SJCRH30 (cell line): ENCODE measurements at places on chromosomes 13 and 19. TPM values are rescaled to one million over a fixed set of nuclear protein-coding genes. Genes with fewer than 3 reads are reported as not detected.

GRCh38 chr19:35501684-35502083 lies 11.4 kb upstream of the KRTDAP start:
- H3K36me3 ChIP-seq, result no peaks in the 10 kb centered on the region
- no peak overlapping the region for H3K4me3 ChIP-seq
- DNase-seq, result no peak
- no peaks in the 10 kb centered on the region for H3K4me1 ChIP-seq

DNA sequence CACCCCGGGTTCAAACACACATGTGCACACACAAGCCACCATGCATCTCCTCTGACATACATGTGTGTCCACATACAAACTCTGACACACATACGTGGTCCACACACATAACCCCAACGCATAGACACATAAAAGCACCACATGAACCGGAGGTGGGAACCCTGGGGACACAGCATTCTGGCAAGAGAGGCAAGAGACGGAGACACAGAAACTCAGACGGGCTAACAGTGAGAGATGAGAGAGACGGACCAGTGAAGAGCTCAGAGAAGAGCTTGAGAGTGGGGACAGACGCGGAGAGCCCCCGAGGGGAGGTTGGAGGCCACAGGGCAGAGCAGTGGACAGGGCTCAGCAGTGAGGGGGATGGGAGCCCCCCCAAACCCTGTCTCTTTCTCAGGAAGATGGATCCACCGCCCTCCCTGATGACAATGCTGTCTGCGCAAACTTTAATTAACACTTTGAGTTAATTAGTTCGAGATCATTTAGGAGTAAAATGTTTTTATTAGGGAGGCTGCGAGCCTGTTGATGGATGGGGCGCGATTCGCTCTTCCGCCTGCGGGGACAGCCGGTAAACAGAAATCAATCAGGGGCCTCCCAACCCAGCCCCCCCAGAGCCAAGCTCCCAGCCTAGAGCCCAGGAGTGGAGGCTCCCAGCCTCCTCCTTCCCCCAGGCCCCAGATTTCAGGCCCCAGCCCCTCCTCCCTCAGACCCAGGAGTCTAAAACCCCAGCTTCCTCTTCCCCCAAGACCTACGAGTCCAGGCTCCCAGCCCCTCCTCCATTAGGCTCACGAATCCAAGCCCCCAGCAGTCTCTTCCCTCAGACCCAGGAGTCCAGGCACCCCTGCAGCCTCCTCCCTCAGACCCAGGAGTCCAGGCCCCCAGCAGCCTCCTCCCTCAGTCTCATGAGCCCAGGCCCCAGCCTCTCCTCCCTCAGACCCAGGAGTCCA lies 9.5 kb upstream of the ERFL start:
- no peaks in the 10 kb centered on the region for H3K36me3 ChIP-seq
- H3K27me3 ChIP-seq, result peaks cover 49% of the 10 kb centered on the region; the same call in 1 of the 2 replicates
- no peak overlapping the region for H3K4me3 ChIP-seq
- H3K4me1 ChIP-seq, result peaks cover 6% of the 10 kb centered on the region
- H3K27ac ChIP-seq, result no peak overlapping the region

DNA sequence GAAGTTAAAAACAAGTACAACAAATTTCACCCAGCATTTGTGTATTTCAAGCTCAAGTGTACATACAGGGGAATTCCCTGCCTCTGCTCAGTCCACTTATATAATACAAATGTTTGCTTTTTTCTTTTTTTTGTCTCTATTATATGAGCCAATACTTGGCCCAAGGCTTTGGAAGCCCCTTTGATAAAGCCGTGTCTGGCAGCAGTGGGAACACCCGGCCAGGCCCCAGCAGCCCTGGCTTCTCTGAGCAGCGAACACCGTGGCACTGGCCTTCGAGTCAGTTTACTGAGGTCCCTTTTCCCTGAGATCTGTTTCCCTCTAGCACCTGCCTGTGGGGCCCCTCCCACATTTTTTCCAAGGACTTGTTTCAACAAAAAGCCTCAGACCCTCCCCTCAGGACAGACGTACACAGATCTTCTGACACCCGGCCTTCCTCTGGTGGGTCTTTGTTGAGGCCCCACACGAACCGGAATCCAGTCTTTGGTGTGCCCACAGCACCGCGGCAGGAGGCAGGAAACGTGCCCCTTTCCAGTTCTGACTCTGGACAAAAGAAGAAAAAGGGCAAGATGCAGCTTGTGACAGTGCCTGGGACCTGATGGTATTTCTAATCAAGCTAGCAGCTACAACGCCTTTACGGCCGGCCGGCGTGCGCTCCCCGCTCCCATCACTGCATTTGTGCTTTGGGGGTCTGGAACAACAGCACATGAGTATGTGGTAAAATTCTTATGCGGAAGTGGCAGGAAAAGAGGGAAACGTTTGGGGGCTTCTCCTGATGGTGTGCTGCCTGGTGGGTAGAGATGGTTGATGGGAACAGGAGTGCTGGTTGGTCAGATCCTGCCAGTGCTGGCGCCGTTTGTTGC lies 13.8 kb downstream of the SIPA1L3 start:
- DNase-seq, result no peak
- H3K36me3 ChIP-seq, result peaks cover 24% of the 10 kb centered on the region
- no peak overlapping the region for H3K4me3 ChIP-seq

- peaks cover 65% of the 10 kb centered on the region for H3K36me3 ChIP-seq
- peaks cover 22% of the 10 kb centered on the region for H3K4me1 ChIP-seq
- DNase-seq, result peak; percentile 70
- peak overlapping the region; percentile 40 for H3K27ac ChIP-seq
- no peaks in the 10 kb centered on the region for H3K27me3 ChIP-seq
These were observed 35.7 kb downstream of the DZIP1 start for GRCh38 chr13:95608640-95609323.

- no peaks in the 10 kb centered on the region for H3K36me3 ChIP-seq
- no peaks in the 10 kb centered on the region for H3K4me1 ChIP-seq
- H3K27ac ChIP-seq, result no peak overlapping the region
- H3K4me3 ChIP-seq, result no peak overlapping the region
These were observed 11.9 kb downstream of the UNC13A start for GRCh38 chr19:17676295-17676694.

- no peaks in the 10 kb centered on the region for H3K27me3 ChIP-seq
- H3K4me3 ChIP-seq, result no peak overlapping the region
- H3K27ac ChIP-seq, result no peak overlapping the region
- H3K4me1 ChIP-seq, result no peaks in the 10 kb centered on the region
These were observed 54.7 kb upstream of the HTR2A start for GRCh38 chr13:46951516-46951915.

DNA sequence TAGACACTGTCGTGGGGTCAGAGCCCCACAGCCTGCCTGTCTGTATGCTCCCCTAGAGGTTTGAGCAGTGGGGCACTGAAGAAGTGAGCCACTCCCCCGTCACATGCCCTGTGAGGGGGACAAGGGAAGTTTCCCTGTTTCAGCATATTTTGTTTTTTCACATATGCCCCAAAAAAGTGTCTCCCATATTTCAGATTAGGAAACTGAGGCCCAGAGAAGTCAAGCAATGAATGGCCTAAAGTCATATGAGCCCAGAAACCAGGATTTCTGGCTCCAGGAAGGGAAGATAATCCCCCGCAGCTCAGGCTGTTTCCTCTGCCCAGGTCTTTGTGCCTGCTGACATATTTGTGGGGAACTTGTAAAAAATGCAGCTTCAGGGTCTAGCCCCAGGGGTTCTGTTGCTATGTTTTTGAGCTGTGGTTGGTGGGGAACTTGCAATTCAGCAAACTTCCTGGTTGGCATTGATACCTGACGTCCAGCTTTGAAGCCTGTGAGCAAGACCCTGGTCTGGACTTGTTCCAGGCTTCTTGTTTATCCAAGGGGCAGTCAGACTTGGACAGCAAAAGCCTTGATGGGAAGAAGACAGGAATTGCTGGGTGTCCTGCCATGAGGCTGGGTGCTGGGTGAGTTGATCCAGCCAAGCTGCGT lies 9.5 kb downstream of the RASL11A start:
- H3K36me3 ChIP-seq, result no peaks in the 10 kb centered on the region
- H3K27me3 ChIP-seq, result no peaks in the 10 kb centered on the region; the same call in 1 of the 2 replicates
- no peak overlapping the region for H3K27ac ChIP-seq

DNA sequence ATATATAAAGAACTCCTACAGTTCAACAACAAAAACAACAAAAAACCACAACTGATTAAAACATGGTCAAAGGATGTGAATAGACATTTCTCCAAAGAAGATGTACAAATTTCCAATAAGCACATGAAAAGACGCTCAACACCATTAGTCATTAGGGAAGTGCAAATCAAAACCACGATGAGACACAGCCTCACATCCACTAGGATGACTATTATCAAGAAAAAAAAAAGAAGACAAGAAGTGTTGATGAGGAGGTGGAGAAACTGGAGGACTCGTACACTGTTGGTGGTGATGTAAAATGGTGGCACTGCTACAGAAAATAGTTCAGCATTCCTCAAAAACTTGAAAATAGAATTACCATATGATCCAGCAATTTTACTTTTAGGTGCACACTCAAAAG lies 61.0 kb upstream of the SOX1 start:
- no peak overlapping the region for H3K4me3 ChIP-seq
- H3K4me1 ChIP-seq, result no peaks in the 10 kb centered on the region
- no peaks in the 10 kb centered on the region for H3K36me3 ChIP-seq

- H3K4me1 ChIP-seq, result no peaks in the 10 kb centered on the region
- H3K27me3 ChIP-seq, result no peaks in the 10 kb centered on the region
- no peak for DNase-seq
- no peak overlapping the region for H3K27ac ChIP-seq
- H3K4me3 ChIP-seq, result no peak overlapping the region
These were observed 16.0 kb downstream of the TMEM272 start for GRCh38 chr13:51828730-51829567.

- no peaks in the 10 kb centered on the region for H3K4me1 ChIP-seq
- H3K27me3 ChIP-seq, result peaks cover 22% of the 10 kb centered on the region
- no peak for DNase-seq
- H3K27ac ChIP-seq, result no peak overlapping the region
- H3K4me3 ChIP-seq, result no peak overlapping the region
- H3K36me3 ChIP-seq, result no peaks in the 10 kb centered on the region
These were observed 1.9 kb downstream of the IFNL1 start for GRCh38 chr19:39297931-39298634.

- no peaks in the 10 kb centered on the region for H3K36me3 ChIP-seq
- H3K4me3 ChIP-seq, result no peak overlapping the region
- H3K27ac ChIP-seq, result no peak overlapping the region
These were observed 43.5 kb downstream of the NEK5 start for GRCh38 chr13:52085421-52085820.

- peaks cover 3% of the 10 kb centered on the region; the same call in 1 of the 2 replicates for H3K4me1 ChIP-seq
- H3K4me3 ChIP-seq, result no peak overlapping the region
- H3K27ac ChIP-seq, result no peak overlapping the region
- H3K27me3 ChIP-seq, result peaks cover 29% of the 10 kb centered on the region
- H3K36me3 ChIP-seq, result no peaks in the 10 kb centered on the region
These were observed 40.1 kb downstream of the EFNA2 start for GRCh38 chr19:1325568-1326294.

- no peaks in the 10 kb centered on the region for H3K4me1 ChIP-seq
- no peaks in the 10 kb centered on the region for H3K36me3 ChIP-seq
- no peak overlapping the region for H3K4me3 ChIP-seq
These were observed 14.6 kb downstream of the GNA11 start for GRCh38 chr19:3108775-3109174.

GRCh38 chr19:5985098-5985783 lies 7.3 kb upstream of the RANBP3 start:
- no peaks in the 10 kb centered on the region; the same call in 1 of the 2 replicates for H3K4me1 ChIP-seq
- H3K27ac ChIP-seq, result no peak overlapping the region
- H3K36me3 ChIP-seq, result no peaks in the 10 kb centered on the region
- H3K4me3 ChIP-seq, result no peak overlapping the region

GRCh38 chr13:36382030-36382429 lies 35.8 kb upstream of the SPART start:
- H3K27ac ChIP-seq, result no peak overlapping the region

GRCh38 chr19:48627865-48628314 lies 8.6 kb downstream of the SPHK2 start:
- H3K36me3 ChIP-seq, result peaks cover 6% of the 10 kb centered on the region; the same call in 1 of the 2 replicates
- H3K27me3 ChIP-seq, result no peaks in the 10 kb centered on the region
- H3K4me3 ChIP-seq, result no peak overlapping the region
- H3K27ac ChIP-seq, result no peak overlapping the region
- DNase-seq, result no peak

- H3K4me1 ChIP-seq, result no peaks in the 10 kb centered on the region
- H3K27me3 ChIP-seq, result no peaks in the 10 kb centered on the region
- DNase-seq, result no peak
- no peaks in the 10 kb centered on the region for H3K36me3 ChIP-seq
- H3K27ac ChIP-seq, result no peak overlapping the region
- H3K4me3 ChIP-seq, result no peak overlapping the region
These were observed 39.7 kb upstream of the IGSF23 start for GRCh38 chr19:44573627-44574026.

DNA sequence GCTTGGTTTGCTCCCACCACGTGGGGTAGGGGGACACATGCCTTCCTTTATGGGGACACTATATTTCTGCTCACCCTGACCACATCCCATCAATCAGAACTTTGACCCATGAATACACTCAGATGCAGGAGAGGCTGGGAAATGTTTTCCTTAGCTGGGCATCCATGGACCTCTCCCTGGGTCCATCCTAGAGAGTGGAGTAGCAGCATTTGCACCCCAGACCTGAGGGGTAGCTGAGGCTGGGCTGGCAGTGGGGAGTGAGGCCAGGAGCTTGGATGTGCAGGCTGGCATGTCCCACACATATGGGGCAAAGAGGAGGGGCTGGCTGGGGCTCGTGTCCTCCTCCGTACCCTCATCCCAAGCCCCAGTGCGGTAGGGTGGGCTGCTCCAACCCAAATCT lies 152.8 kb downstream of the TM9SF2 start:
- H3K4me1 ChIP-seq, result no peaks in the 10 kb centered on the region
- H3K4me3 ChIP-seq, result no peak overlapping the region
- H3K27ac ChIP-seq, result no peak overlapping the region
- DNase-seq, result no peak

- peaks cover 20% of the 10 kb centered on the region for H3K4me1 ChIP-seq
- peak; percentile 78 for DNase-seq
- H3K27me3 ChIP-seq, result no peaks in the 10 kb centered on the region
- H3K4me3 ChIP-seq, result peak overlapping the region; percentile 17
- H3K27ac ChIP-seq, result peak overlapping the region; percentile 46; the same call in 1 of the 2 replicates
These were observed 394.3 kb downstream of the FOXO1 start for GRCh38 chr13:40271931-40272775.

GRCh38 chr13:75666646-75667351 lies 30.7 kb downstream of the LMO7 start:
- no peak overlapping the region for H3K27ac ChIP-seq
- no peaks in the 10 kb centered on the region for H3K36me3 ChIP-seq
- no peak overlapping the region for H3K4me3 ChIP-seq
- no peak for DNase-seq

DNA sequence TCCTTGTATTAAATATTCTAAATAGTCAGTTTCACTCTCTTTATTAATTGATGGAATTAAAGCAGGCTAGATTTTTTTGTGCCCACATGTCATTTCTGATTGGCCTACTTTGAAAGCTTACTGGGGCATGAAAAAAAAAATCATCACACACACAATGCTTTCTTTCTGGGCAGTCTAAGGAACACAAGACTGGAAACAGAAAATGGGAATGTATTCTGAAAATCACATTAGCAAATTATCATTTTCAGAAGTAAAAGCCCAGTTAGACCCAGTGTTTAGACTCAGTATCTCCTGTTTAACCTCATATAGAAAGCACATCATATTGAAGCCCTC lies 339.4 kb downstream of the SPRY2 start:
- H3K27ac ChIP-seq, result no peak overlapping the region
- no peak overlapping the region for H3K4me3 ChIP-seq
- DNase-seq, result no peak
- no peaks in the 10 kb centered on the region; the same call in 1 of the 2 replicates for H3K27me3 ChIP-seq
- peaks cover 24% of the 10 kb centered on the region for H3K4me1 ChIP-seq

CYP4F2 gene
- total RNA-seq, result not detected in 2 replicates

GARRE1 gene
- total RNA-seq, result 15.8 and 17.5 TPM in 2 replicates

SIGLEC8 gene
- not detected in 2 replicates for total RNA-seq

CYP2F1 gene
- not detected in 2 replicates for total RNA-seq

EXOC3L2 gene
- total RNA-seq, result 0.13 TPM in 1 of 2 replicates, not detected in the other

CCDC169 gene
- 5.6 and 8.5 TPM in 2 replicates for total RNA-seq
